HepG2 (cell line): ENCODE measurements at places on chromosomes 7 and 10. TPM values are rescaled to one million over a fixed set of nuclear protein-coding genes. Genes with fewer than 3 reads are reported as not detected.

NFKB2 gene
- total RNA-seq = 7.7 and 8.2 TPM in 2 replicates

GRCh38 chr10:92567952-92568600 is 5.8 kb downstream of the IDE start:
- H3K27me3 ChIP-seq = no peaks in the 10 kb centered on the region
- H3K27ac ChIP-seq = no peak overlapping the region
- H3K4me1 ChIP-seq = peaks cover 38% of the 10 kb centered on the region
- DNase-seq = no peak

JCAD gene
- 0.04 and 0.14 TPM in 2 replicates for total RNA-seq

GRCh38 chr10:5321273-5321672 is 43.5 kb upstream of the UCN3 start:
- no peak overlapping the region for H3K4me3 ChIP-seq
- H3K36me3 ChIP-seq = no peaks in the 10 kb centered on the region
- H3K4me1 ChIP-seq = peaks cover 11% of the 10 kb centered on the region; the same call in 1 of the 2 replicates
- H3K27ac ChIP-seq = no peak overlapping the region

MSMB gene
- not detected in 2 replicates for total RNA-seq

DNA sequence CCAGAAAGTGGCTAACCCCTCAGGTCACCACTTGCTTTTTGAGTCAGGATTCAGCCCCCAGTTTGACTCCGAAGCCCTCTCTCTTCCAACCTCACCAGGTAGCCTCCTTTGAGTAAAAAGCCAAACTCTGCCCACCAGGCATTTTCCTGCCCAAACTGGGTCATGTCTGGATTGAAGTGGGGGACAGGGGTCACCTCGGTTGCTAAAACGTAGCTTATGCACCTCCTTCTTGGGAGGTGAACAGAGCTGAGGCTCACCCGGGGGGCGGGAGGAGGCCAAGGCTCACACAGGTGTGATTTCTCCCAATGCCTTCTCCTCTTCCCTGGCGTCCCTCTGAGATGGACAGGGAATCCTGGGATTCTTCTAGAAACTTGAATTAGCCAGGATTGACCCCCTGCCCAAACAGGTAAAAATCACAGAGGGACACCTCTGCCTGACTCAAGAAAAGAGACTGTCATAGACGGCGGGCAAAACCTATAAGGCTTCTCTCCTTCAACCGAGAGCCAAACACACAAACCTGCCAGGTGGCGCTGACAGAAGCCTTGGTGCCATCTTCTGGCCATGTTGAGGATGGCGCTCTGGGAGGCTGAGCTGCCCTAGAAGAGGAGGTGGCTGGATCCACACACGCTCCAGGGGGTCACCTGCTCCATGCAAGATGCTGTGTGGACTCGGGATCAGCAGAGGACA is 51.6 kb downstream of the PRLHR start:
- no peaks in the 10 kb centered on the region for H3K36me3 ChIP-seq
- no peaks in the 10 kb centered on the region for H3K27me3 ChIP-seq
- no peak overlapping the region for H3K4me3 ChIP-seq
- no peaks in the 10 kb centered on the region for H3K4me1 ChIP-seq
- H3K27ac ChIP-seq = no peak overlapping the region
